ENCODE measurements at places on chromosomes 2 and 18.

- DNase-seq = no peak
Observed at GRCh38 chr2:188444106-188444835, 152.6 kb downstream of the GULP1 start.

- DNase-seq = no peak
Observed at GRCh38 chr2:88832311-88832991, 141.0 kb downstream of the RPIA start.

DNA sequence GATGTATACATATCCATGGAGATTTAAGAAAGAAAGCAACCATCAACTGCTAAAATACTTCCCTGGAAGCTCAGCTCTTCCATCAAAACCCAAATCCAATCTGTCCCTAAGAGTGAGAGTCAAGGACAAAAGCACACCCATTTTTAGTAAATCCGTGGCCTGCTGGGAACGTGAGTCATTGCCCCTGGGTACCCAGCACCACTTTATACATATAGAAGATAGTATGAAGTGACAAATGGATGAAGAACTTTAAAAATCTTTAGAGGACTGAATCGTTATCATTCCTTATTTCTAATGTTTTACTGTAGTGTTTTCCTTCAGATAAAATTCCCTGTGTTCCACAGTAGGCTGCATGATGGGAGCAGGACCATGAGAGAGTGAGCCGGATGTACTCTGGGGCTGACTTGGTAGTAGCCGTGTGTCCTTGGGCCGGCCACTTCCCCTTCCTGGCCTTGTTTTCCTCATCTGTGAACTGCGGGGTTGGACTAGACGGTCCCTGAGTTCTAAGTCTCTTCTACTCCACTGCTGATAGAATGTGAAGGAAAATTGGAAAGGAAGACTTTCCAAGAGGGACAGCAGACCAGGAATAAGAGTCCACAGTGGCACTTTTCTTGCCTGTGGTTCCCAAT lies 28.5 kb upstream of the CEP68 start:
- no peak for DNase-seq

DNA sequence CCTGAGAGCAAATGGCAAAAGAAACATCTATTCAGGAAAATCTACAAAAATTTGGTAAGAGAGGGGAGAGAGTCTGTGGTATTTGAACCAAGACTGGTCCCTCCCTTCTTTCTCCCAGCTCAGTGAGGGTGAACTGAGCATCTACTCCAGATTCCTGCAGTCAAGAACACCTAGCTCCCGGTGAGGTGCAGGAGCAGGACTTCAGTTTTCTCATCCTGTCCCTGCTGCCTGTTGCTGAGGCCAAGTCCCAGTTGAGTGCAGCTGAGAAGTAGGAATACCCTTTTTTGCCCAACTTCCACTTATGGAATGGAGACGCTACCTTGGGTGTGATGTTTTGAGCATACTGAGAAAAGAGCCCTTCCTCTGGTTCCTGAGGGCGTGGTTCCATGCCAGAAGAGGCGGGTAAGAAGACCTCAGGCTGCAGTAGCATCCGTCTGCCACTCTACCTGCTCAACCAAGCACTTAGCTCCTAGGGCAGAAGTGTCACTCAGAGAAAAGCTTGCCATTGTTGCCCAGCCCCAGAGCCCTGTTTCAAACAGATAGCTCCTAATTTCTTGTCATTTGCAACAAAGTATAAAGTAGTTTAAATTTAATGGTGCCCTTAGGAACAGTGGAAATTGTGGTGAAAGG lies 112.9 kb downstream of the SOS1 start:
- no peak for DNase-seq

DNA sequence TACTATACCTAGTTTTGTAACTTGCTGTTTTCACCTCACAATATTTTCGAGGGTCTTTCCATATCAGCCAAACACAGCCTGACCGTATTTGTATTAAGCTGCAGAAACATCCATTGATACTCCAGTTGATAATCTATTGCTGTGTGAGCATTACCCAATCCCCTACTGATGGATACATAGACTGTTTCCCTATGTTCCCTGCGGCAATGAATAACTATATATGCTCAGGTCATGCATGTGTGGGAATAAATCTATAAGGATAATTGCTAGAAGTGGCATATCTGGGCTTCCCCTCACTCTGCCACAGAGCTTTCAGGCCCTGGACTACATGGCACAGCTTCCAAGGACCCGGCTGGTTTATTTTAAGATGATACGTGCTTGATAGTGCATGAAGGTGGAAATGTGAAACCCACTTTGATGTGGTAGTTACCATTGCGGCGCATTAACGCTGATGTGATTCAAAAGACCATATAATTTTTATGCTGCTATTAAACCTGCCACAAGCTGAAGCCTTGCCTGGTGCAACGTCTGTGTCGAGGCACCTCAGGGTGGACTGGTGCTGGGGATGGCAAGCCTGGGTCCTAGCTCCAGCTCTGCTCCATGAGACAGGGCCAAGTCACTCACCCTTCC lies 130.8 kb upstream of the MSH6 start:
- no peak for DNase-seq

DNA sequence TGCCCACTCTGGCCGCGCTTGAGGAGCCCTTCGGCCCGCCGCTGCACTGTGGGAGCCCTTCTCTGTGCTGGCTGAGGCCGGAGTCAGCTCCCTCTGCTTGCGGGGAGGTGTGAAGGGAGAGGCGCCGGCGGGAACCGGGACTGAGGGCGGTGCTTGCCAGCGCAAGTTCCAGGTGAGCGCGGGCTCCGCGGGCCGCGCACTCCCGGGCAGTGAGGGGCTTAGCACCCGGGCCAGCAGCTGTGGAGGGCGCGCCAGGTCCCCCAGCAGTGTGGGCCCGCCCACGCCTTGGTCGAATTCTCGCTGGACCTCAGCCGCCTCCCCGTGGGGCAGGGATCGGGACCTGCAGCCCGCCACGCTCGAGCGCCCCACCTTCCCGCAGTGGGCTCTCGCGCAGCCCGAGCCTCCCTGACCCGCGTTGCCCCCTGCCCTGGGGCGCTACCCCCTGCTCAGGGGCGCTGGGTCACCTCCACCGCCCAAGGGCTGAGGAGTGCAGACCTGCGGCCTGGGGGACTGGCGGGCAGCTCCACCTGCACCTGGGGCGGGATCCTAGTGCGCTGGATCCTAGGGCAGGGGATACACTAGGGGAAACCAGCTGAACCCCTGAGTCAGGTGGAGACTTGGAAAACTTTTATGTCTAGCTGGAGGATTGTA lies 97.3 kb downstream of the CD8B2 start:
- DNase-seq = no peak

GRCh38 chr18:46678785-46679399 lies 21.9 kb upstream of the LOXHD1 start:
- no peak for DNase-seq

GRCh38 chr2:172484253-172484652 lies 56.9 kb downstream of the ITGA6 start:
- DNase-seq = no peak

GRCh38 chr18:13611142-13611600 lies 115.2 kb downstream of the FAM210A start:
- DNase-seq = peak; percentile 80

DNA sequence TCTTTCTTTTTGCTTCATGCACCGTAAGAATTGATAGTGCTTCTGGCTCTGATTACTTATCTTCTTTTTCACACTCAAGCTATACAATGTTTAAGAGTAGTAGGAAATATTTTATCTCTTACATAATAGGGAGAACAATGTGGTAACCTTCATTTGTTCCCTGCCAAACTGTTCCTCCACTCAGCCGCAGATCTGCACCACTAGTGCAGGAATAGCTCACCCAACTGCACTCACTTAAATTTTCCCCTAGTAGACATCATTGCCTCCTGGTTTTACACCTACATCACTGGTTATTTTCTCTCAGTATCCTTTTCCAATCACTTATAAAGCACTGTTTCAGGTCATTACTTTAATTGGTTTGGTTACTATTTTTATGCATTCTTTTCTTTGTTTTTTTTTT lies 283.5 kb upstream of the ZNF804A start:
- DNase-seq = no peak

GRCh38 chr2:86794861-86795260 lies 4.1 kb upstream of the CD8A start:
- no peak for DNase-seq

DNA sequence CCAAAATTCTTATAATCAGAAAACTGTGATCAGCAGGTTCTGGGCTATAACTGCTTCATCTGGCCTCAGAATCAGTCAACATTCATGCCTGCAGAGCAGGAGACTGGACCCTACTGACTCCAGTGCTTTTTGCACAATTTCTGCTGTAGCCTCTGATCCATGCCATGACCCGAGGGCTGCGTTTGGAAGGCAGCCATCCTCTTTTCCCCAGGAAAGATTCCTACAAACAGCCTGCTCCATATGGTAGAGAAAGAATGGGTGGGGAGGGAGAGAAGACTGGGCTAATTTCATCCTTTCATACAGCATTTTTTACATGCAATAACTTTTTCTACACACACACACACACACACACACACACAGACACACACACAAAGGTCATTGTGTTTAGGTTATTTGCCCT lies 133.0 kb upstream of the MMADHC start:
- no peak for DNase-seq

DNA sequence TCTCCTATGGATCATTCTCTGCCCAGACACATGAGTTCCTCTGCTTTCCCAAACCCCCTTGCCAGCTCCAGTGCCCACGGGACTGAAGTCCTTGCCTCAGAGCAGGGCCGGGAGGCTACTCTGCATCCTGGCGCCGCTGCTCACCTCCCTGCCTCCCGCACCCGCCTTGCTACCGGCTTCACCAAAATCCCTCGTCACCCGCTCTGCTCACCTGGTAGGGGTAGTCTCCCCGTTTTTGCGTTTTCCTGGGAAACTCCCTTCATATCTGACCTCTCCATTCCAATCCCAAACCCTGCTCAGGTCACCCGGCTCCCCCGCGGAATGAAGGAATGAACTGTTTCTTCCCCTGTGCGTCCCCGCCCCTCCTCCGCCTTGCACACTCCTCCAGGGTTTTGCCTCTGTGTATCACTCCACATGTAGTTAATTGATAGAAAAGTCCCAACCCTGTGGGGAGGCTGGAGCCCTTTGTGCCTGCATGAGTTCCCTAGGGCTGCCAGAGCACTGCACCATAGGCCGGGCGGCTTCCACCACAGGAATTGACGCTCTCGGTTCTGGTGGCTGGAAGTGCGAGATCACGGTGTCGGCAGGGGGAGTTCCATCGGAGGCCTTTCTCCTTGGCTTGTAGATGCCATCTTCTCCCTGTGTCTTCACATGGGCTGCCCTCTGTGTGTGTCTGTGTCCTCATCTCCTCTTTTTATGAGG lies 2.0 kb upstream of the DGKD start:
- DNase-seq = no peak

DNA sequence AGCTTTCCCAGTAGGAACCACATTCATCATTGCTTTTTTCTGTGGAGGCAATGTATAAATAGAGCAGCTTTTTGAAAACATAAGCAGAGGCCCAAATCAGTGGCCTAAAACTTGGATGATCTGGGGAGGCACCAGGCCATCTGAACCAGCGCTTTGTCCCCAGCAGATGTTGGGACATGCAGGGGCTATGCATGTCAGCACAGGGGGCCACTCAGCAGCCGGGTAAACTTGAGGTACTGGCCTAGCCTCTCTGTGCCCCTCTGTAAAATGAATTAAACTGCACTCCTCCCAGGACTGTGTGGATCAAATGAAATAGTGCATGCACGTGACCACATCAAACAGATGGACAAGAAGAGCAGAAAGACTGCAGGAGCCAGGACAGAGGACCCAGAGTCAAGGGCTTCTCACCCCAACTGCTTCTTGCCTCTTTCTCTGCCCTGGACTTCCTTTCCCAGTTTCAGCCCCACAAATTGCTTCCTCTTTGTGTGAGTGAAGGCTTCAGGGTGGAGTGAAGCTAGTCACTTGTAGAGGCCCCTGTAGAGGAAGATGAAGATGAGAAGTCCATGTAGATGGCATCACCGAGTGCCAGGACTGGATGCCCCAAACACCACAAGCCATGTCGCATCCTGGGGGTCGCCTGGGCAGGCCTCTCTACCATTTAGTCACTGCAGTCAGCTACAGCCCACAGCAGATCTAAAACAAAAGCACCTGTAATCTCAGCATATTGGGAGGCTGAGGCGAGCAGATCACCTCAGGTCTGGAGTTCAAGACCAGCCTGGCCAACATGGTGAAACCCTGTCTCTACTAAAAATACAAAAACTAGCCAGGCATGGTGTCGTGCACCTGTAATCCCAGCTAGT lies 53.2 kb downstream of the IMPA2 start:
- peak; percentile 36 for DNase-seq

DNA sequence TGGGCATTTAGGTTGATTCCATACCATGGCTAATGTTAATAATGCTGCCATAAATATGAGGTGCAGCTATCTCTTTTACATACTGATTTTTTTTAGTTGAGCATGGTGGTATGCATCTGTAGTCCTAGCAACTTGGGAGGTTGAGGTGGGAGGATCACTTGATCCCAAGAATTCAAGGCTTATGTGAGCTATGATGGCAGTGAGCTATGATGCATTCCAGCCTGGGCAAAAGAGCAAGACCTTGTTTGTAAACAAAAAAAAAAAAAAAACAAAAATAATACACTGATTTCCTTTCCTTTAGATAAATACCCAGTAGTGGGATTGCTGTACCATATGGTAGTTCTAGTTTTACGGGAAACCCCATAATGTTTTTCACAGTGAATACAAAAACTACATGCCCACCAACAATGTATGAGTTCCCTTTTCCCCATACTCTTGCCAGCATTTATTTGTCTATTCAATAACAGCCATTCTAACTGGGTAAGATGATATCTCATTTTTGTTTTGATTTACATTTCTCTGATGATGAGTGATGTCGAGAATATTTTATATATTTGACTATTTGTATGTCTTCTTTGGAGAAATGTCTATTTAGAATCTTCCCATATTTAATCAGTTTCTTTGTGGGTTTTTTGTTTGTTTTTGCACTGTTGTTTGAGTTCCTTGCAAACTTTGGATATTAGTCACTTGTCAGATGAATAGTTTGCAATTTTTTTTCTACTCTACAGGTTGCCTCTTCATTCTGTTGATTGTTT lies 281.0 kb upstream of the KYNU start:
- DNase-seq = no peak

DNA sequence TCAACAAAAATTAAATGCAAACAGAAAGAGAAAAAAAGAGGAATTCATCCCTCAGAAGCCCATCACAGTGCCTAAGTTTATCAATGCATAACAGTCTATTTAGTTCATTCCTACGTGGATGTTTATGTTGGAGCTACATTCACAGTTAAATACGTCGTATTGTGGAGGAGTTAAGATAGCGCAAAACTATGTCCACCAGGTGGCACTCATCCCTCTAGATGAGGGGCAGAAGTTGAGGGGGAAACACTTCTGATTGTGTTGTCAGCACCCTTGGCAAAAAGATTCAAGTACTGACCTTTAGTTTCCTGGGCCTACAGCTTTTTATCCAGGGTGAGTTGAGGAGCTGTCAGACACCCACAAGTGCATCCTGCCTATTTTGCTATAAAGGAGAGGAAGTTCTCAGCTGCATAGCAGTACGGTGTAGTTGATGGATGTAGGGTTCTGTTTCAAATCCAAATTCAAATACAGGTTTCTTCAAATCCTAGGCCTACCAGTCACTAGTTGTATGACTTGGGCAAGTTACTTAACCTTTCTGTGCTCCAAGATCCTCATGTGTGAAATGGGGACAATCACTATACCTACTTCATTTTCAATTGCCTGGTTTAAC lies 26.8 kb upstream of the MYO1B start:
- DNase-seq = no peak

Measured in right atrium auricular region (tissue), 2 donors.